ENCODE measurements at places on chromosomes 13 and 19.
A peak's percentile ranks its signal among the peaks of the same experiment; 100 is the strongest.

GRCh38 chr13:27592865-27593264 lies 27.5 kb downstream of the LNX2 start:
- no peak for DNase-seq

- peak; percentile 32 for DNase-seq
Observed at GRCh38 chr19:55406826-55407549, 600 bp downstream of the UBE2S start.

- no peak for DNase-seq
Observed at GRCh38 chr13:19645000-19645399, 11.5 kb downstream of the MPHOSPH8 start.

DNA sequence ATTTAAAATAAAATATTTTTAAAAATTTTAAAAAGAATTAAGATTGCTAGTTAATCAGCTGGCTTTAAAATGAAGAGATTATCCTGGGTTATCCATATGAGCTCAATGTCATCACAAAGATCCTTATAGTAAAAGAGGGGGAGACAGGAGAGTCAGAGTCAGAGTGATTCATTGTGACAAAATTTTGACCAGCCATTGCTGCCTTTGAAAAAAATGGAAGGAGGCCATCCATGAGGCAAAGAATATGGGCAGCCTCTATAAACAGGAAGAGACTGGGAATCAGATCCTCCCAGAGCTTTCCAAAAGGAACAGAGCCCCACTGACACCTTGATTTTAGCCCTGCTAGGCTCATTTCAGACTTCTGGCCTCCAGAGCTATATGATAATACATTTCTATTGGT lies 9.3 kb upstream of the RUBCNL start:
- no peak for DNase-seq

GRCh38 chr19:2252055-2252796 lies 3.1 kb downstream of the AMH start:
- DNase-seq = no peak

DNA sequence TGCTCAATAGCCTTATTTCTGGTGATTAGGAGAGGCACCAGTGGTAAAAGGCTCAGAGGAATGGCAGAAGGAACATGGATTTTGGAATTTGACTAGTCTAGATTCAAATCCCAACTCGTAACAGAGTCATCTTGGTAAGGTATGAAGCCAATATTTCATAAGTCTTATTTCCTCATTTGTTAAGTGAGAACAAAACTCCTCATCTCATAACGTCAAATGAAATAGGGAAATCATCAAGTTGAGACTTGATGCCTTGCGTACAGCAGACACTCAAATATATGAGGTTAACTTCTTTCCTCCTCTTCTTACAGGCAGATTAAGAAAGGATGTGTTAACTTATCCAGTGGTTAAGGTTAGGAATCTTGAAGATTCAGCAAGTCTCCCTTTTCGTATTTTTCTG lies 189.2 kb downstream of the DLEU7 start:
- no peak for DNase-seq

GRCh38 chr19:5376928-5377327 lies 36.3 kb upstream of the PTPRS start:
- DNase-seq = no peak

DNA sequence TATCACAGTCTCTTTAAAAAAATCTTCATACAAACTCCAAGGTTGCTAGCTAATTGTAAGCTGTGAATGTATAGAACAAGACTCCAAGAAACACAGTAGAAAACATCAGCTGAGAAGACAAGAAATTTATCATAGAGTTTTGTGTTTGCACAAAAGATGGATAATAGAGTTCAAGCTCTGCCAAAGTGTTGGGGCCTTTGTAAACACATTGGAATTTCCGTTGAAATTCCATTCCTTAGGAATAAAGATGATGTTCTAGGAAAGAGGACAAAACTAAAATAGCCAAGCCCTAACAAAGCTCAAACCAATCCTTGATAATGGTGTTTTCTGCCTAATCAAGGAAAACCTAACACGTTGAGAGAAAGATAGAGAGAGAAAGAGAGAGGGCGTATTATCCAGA lies 20.6 kb downstream of the LRRC63 start:
- DNase-seq = no peak

GRCh38 chr13:66210677-66211076 lies 1019.5 kb downstream of the PCDH9 start:
- DNase-seq = no peak

DNA sequence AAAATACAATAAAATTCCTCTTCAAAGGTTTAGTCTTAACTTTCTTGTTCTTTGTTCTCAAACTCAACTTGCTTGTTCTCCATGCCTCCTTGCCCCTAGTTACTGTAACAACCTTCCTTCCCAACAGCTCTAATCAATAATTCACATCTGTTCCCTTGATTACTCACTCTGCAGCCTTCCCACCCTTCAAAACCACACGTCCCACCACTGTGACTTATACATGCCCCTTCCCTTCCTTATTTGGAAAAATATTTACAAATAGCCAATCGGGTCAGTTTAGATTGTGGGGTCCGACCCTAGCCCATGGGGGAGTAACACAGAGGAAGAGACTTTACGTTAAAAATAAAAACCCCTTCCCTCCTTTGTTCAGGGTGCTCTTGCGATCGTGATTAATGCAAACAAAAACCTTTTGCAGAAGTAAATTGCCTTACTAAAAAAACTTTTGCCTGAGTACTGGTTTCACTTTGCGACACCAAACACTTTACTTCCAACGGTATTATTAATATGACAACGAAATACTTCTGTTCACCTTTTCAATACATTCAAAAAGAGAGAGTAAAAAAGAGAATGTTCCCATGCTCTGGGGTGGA lies 512 bp upstream of the ZNF93 start:
- DNase-seq = peak; percentile 18

- DNase-seq = no peak
Observed at GRCh38 chr13:110471156-110471832, 90.2 kb downstream of the RAB20 start.

DNA sequence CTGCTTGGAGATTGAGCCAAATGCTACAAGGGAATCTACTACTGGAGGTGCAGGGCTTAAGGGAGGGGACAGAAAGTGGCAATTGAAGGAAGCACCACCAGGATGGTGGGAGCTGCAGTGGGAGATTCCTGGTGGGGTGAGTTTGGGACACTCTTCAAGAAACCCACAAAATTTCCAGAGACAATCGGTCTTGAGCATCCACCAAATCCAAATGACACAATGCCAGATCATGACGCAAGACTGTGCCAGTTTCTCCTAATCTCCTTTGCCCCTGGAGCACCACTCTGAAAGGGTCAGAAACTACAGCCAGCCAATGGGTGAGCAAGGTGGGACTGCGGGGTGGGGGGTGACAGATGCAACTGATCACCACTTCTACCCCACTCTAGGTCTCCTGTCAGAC lies 78.7 kb downstream of the LRRC63 start:
- no peak for DNase-seq

DNA sequence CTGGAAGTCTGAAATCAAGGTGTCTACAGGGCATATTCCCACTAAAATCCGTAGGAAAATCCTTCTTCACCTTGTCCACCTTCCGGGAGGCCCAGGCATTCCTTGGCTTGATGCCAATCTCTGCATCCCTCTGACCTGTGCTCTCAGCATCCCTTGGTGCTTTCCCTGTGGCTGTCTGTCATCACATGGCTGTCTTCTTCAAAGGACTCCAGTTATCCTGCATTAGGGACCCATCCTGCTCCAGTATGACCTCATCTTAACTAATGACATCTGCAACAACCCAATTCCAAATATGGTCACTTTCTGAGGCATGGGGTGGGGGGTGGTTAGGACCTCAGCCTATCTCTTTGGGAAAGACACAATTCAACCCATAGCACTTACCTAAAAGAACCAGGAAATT lies 423.8 kb downstream of the IRS2 start:
- no peak for DNase-seq

DNA sequence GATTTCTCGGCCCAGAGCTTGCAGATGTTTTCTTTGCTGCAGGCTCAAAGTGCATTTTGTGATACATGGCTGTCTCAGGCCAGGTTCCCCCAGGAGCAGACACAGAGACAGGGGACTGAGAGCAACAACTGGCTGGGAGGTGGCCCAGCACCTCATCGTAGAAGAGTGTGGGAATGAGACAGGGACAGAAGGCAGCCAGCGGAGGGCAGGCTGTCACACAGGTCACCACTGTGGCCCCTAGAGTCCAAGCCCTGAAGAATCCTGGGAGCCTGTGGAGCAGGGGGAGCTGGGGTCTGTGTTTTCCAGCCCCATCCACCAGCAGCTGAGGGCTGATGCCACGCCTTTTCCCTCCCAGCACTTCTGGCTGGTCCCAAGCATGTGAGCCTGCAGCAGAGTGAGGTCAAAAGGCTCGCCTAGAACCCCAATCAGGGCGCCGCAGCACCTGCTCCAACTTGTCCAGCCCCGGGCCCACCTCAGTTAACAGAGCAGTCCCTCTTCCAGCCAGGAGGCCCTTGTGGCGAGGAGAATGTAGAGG lies 723.8 kb downstream of the UQCRFS1 start:
- DNase-seq = no peak

- no peak for DNase-seq
Observed at GRCh38 chr13:40536443-40537113, 129.9 kb downstream of the FOXO1 start.

GRCh38 chr13:113117335-113117872 lies 5.2 kb upstream of the F10 start:
- DNase-seq = no peak

GRCh38 chr19:41821003-41821735 lies 23.3 kb downstream of the LYPD4 start:
- peak; percentile 37 for DNase-seq

GRCh38 chr13:52994865-52995264 lies 33.7 kb upstream of the OLFM4 start:
- DNase-seq = no peak

GRCh38 chr19:7605490-7606222 lies 10.0 kb downstream of the CAMSAP3 start:
- DNase-seq = peak; percentile 44

- no peak for DNase-seq
Observed at GRCh38 chr13:54387625-54388024, 1359.0 kb downstream of the OLFM4 start.

- DNase-seq = no peak
Observed at GRCh38 chr13:41053384-41053826, 7.9 kb upstream of the WBP4 start.

GRCh38 chr13:27774169-27774568 lies 18.1 kb upstream of the GSX1 start:
- no peak for DNase-seq

DNA sequence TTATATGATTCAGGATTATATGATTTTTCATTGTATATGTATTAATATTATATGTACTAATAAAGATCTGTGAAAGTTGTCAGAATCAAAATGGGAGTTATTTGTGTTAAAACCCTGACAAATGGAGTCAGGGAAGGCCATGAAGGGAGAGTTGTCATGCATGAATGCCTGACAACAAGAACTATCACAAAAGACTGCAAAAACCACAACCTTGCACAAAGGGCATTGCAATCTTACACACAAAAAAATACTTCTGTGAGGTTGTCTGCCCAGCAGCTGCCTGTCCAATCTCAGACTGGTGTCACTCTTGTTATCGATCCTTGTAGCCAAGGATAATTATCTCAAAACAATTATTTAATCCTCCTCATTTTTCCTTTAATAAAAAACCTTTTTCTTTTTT lies 21.2 kb upstream of the RBM26 start:
- no peak for DNase-seq

GRCh38 chr13:23134542-23134941 lies 46.2 kb upstream of the SGCG start:
- no peak for DNase-seq

- DNase-seq = no peak
Observed at GRCh38 chr19:17125062-17125727, 49.6 kb downstream of the MYO9B start.

GRCh38 chr13:26584713-26585112 lies 27.2 kb downstream of the WASF3 start:
- no peak for DNase-seq

DNA sequence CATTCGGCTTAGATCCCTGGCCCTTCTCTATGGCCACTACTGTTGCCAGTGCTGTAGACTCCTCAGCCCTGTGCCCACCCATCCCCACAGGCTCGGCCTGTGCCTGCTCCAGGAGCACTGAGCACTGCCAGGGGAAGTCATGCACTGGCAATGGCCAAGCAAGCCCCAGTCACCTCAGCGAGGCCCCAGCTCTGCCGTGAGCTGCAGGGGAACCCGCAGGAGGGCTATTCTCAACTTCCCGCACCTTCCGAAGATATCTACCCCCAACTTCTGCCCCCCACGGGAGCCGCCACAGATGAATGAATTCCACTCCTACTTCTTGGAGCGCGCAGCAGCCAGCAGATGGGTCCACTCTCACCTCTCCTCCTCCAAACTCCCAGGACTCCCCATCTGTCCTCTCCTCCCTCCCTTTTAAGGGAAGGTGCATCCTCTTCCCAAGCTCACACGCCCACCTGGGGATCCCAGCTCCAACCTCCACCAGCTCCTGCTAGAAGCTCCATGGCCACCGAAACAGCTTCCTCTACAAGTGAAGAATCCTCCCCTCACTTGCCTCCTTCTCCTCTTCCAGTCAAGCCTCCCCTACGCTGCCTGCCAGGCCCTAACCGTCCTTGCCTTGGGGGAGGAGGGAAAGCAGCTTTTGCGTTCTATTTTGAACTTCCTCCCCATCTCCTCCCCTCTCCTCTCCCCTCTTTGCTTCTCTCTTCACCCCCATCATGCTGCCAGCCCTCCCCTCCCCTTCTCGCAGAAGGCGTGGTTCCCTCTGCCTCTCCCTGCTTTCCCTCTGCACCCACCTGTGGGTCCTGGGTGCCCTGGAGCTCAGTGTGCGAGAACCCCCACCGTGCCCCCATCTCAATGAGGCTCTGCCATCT lies 52.2 kb downstream of the PEPD start:
- no peak for DNase-seq

- peak; percentile 37 for DNase-seq
Observed at GRCh38 chr19:33273881-33274662, 28.3 kb downstream of the CEBPA start.

- DNase-seq = no peak
Observed at GRCh38 chr19:48239120-48239519, 16.6 kb downstream of the CARD8 start.

- no peak for DNase-seq
Observed at GRCh38 chr13:23934520-23934919, 37.2 kb upstream of the C1QTNF9B start.

- no peak for DNase-seq
Observed at GRCh38 chr19:24166055-24166454, 79.1 kb downstream of the ZNF254 start.

DNA sequence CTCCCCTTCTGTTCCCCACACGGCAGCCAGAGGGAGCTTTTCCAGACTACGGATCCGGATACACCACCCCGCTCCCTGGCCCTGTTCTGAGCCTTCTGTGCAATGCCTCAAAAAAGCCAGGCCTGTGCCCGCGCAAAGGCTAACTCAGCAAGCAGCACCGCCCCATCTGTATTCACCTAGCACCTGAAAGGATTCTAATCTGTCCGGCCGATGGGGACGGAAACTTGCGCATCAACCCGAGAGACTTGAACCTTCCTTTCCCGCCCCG lies 589 bp downstream of the ZBTB45 start:
- peak; percentile 63 for DNase-seq

GRCh38 chr13:28531845-28532387 lies 37.0 kb upstream of the FLT1 start:
- DNase-seq = no peak

GRCh38 chr13:25371875-25372283 lies at the start of gene ATP8A2:
Gene ATP8A2, plus strand, starts transcription at chr13:25371974. Its CDS starts 239 bp downstream, at chr13:25372213.
- DNase-seq = peak; percentile 4

Measured in activated naive CD8-positive, alpha-beta T cell treated with anti-CD3 and anti-CD28 coated beads, Interleukin-2, amount 50 U/mL, for 24 hours (primary cell).